ENCODE measurements at places on chromosomes 5 and 9. TPM values are rescaled to one million over a fixed set of nuclear protein-coding genes. Genes with fewer than 3 reads are reported as not detected.

- no peak for DNase-seq
These were observed 39.8 kb upstream of the FLT4 start for GRCh38 chr5:180689071-180689694.

DNA sequence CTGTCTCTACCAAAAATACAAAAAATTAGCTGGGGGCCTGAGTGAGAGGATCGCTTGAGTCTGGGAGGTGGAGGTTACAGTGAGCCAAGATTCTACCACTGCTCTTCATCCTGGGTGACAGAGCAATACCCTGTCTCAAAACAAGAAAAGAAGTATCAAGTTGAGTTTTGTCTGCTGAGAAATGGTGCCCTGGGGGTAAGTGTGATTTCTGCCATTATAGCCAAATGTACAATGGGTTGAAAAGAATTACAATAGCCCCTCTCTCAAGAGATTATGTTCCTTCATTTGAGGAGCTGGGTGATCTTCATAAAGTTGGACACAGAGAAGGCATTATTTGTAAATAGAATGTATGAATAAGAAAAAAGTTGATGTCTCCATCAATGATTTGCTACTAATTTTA is 189.4 kb downstream of the GOLPH3 start:
- no peak for DNase-seq

DNA sequence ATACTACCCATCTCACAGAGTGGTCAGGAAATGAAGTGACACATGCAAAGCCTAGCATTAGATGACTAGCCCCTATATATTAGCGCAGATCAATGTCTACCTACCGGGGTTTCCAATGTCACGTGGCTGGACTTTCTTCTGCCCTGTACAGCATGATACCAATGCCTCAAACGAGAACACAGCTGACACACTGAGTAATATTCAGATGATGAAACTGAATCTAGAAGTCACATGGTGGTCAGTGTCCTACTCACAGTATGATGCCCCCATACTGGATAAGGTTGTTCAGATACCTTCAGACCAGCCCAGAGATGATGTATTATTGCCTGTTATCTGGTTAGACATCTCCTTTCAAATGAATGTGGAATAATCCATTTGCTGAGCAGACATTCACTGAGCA is 71.1 kb upstream of the FRRS1L start:
- no peak for DNase-seq

- DNase-seq = no peak
These were observed 44.3 kb downstream of the SLC6A3 start for GRCh38 chr5:1400936-1401335.

DNA sequence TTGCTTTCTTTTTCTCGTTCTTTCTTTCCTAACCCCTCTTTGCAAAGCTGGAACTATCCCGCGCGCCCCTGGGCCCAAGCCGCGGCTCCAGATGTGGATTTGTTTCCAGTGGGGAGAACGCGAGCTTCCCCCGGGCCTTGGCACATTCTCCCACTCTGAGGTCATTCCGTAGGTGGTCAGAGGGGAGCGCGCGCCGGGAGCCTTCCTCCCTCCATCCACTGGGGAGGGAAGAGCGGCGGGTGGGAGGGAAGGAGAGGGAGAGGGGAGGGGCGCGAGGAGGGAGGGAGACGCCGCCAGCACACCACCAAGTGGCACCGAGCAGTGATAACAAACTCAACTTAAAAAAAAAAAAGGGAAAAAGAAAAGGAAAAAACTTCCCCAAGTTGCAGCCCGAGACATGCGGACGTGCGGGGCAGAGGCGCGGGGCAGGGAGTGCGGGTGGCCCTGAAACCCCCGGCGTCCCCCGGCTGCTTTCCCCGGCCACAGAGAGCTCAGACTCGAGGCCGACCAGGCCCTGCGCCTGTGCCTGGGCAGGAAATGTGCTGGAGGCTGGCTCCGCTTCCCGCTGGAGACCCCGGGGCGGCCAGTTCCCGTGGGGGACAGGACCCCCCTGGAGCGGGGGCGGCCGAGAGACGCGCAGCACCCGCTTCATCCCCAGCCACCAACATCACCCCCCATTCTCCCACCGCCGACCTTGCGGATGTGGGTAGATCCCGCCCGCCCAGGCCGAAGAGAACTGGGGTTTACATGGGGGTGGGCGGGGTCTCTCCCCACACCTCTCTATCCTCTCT is 3.1 kb downstream of the IER5L start:
- peak; percentile 88 for DNase-seq

DNA sequence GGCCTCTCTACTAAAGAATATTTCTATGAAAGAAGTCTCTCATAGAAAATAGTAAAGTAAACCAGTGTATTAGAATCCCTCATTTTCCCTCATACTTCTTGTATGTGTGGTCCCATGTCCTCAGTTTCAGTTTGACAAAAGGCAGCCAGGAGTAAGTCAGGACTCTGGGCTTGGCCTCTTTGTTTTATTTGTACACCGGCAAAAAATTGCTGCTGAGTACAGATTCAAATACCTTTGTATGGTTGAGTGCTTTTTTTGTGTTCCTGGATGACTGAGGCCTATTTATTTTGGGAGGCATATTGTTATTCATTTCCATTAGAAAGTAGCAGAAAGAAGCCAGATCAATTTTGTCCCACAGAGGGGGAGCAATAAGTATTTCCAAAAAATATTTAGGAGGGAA is 47.3 kb upstream of the CEP78 start:
- DNase-seq = no peak

DNA sequence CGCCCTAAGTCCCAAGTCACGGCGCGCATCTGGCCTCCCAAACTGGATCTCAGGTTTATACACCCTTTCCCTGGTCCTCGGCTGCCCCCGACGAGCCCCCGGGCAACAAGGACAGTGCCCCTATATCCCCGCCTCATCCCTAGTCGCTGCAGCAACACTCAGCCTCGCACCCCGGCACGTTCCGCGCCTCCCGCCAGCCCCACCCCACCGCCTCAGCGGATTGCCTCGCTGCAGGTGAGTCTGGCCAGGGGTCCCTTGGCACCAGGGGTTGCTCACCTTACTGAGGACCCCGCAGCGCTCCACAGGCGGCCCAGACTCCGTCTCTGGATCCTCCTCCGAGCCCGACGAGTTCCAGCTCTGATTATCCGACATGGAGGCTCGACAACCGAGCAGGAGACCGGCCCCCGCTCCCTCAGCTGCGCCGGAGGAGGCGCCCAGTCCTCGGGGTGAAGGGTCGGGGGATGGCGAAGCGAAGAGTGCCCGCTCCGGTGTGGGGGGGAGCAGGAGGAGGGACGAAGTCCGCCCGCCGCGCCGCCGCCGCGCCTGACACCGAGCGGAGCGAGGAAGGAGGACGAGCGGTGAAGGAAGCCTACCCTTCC is 494 bp downstream of the CERT1 start:
- peak; percentile 69 for DNase-seq

GRCh38 chr5:178304761-178305645 is 72.4 kb upstream of the PHYKPL start:
- DNase-seq = no peak

IFNK gene
- not detected for polyA plus RNA-seq

UNC5A gene
- 0.55 TPM for polyA plus RNA-seq
